ENCODE measurements at places on chromosomes 6 and 20. TPM values are rescaled to one million over a fixed set of nuclear protein-coding genes. Genes with fewer than 3 reads are reported as not detected.

Gene MRAP2
- total RNA-seq, result 4.2 TPM

- H3K36me3 ChIP-seq, result no peaks in the 10 kb centered on the region
- no peak overlapping the region for H3K4me3 ChIP-seq
- DNase-seq, result no peak
- H3K27me3 ChIP-seq, result no peaks in the 10 kb centered on the region
Observed at GRCh38 chr20:23629542-23630391, 8.0 kb downstream of the CST3 start.

Gene ZNF391
- total RNA-seq, result 4.2 TPM

GRCh38 chr20:45154183-45154582, 20.5 kb upstream of the PI3 start:
- peaks cover 6% of the 10 kb centered on the region for H3K27me3 ChIP-seq
- no peaks in the 10 kb centered on the region for H3K36me3 ChIP-seq
- DNase-seq, result no peak
- no peak overlapping the region for H3K4me3 ChIP-seq
- H3K27ac ChIP-seq, result no peak overlapping the region

Gene SERPINB1
- total RNA-seq, result 106 TPM

- H3K4me3 ChIP-seq, result no peak overlapping the region
- no peaks in the 10 kb centered on the region for H3K27me3 ChIP-seq
- no peaks in the 10 kb centered on the region for H3K4me1 ChIP-seq
- H3K27ac ChIP-seq, result no peak overlapping the region
Observed at GRCh38 chr6:1535295-1535694, 74.4 kb upstream of the FOXC1 start.

DNA sequence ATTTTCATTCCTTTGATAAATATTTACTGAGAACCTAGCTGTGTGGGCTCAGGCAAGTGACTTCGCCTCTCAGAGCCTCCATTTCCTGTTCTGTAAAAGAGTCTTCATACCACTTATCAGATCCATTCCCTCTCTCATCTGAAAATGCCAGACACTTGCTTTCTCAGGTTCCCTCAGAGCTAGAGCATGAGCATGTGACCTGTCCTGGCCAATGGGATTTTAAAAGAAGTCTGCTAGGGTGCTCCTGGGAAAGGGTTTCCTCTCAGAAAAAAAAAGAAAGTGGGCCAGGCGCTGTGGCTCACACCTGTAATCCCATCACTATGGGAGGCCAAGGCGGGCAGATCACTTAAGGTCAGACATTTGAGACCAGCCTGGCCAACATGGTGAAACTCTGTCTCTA, 5.3 kb downstream of the KCNB1 start:
- DNase-seq, result no peak
- no peaks in the 10 kb centered on the region for H3K4me1 ChIP-seq
- peaks cover 26% of the 10 kb centered on the region for H3K27me3 ChIP-seq
- no peaks in the 10 kb centered on the region for H3K36me3 ChIP-seq
- no peak overlapping the region for H3K27ac ChIP-seq

GRCh38 chr6:81130061-81130460, 622.4 kb downstream of the TENT5A start:
- no peak overlapping the region for H3K4me3 ChIP-seq
- no peaks in the 10 kb centered on the region for H3K36me3 ChIP-seq
- DNase-seq, result no peak

DNA sequence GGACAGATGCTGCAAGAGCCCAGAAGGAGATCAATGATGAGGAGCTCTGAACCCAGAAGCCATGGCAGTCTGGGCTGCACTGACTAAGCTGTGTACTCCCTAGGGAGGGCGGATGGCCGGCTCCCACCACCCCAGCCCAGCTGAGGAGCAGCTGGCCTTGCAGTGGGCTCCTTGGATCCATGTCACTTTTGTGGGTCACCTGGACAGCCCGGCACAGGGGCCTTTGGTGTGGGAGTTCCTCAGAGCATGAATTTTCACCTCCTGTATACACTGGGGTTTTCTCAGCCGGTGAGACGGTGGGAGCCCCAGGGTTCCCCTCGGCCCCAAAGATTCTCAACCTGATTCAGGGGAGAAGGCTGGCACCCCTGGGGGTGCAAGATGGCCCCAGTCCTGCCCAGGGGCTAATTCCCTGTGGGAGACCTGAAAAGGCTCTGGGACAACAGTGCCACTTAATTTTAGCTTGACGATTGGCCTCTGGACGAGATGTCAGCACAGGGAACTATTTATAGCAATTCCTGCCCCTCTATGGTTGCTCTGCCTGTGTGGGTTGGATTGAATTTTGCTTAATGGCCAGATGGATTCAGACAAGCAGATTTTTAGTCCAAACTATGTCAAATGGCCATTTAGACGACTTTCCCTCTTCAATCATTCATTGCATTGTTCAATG, 121.6 kb upstream of the PMEPA1 start:
- H3K4me1 ChIP-seq, result peaks cover 9% of the 10 kb centered on the region
- DNase-seq, result peak; percentile 8
- H3K27ac ChIP-seq, result no peak overlapping the region
- no peak overlapping the region for H3K4me3 ChIP-seq
- H3K36me3 ChIP-seq, result no peaks in the 10 kb centered on the region
- H3K27me3 ChIP-seq, result no peaks in the 10 kb centered on the region

- DNase-seq, result peak; percentile 57
- no peak overlapping the region for H3K27ac ChIP-seq
- H3K27me3 ChIP-seq, result no peaks in the 10 kb centered on the region
- H3K4me1 ChIP-seq, result peaks cover 1% of the 10 kb centered on the region
Observed at GRCh38 chr6:133062696-133063306, 178.4 kb upstream of the EYA4 start.

Gene LRRN4
- total RNA-seq, result 20.1 TPM

Gene CDH4
- 0.43 TPM for total RNA-seq

Gene C20orf204
- total RNA-seq, result 2.0 TPM

Measured in lung (tissue), 17 donors.